PC-9 (cell line): ENCODE measurements at places on chromosomes 7 and 10. TPM values are rescaled to one million over a fixed set of nuclear protein-coding genes. Genes with fewer than 3 reads are reported as not detected.

The PSAP gene
- 683 and 1,027 TPM in 2 replicates for total RNA-seq

- DNase-seq: no peak
Observed at GRCh38 chr10:76711222-76711997, 926.2 kb downstream of the KCNMA1 start.

DNA sequence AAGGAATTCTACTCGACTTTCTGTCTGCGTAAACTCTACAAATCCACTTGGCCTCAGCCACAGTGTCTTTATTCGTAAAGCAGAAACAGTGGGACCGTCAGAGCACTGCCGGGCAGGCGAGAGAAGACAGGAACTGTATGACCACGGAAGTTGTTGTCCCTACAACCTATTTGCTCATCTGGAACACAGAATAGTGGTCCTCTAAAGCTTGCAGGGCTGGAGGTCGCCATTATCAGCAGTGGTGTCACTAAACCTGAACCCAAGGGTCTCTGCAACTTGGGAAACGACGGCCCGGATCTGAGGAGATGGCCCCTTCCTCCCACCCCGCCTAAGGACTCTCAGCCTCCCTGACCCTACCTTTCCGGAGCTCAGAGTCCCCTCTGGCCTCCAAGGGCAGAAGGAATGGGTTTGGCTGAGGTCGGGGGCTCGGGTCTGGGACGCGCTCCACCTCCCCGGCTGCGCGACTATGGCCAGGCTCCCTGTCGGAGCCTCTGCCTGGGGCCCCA, 442 bp downstream of the STYXL1 start:
- DNase-seq: no peak

GRCh38 chr7:18019555-18019954, 8.1 kb downstream of the PRPS1L1 start:
- no peak for DNase-seq

DNA sequence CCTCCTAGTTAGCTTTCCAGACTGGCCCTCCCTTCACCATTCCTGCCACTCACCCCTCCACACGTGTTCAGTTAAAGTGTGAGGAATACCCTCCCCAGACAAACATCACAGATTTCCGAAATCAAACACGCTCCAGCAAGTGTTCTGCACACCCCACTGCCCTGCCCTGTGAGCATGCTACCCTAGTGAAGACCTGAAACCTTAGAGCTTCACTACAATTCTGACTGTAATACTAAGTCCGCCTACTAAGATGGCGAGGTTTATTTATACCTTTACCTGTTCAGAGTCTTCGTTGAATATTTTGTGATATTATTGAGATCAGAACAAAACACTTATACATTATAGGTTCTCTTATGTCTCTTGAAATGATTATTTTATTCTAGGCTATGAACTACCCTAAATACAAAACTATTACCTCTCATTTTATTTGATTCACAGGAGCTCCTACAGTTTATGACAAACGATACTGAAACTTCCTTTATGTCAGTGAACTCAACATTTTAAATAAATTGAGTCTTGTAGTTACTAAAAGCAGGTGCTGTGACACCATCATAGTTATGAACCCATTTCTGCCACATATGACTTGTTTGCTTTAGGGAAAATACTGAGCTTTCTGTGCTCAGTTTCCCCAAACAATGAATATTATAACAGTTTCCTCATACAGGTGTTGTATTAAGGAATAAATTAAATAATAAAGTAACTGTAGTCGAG, 8.6 kb downstream of the SCIN start:
- DNase-seq: no peak

DNA sequence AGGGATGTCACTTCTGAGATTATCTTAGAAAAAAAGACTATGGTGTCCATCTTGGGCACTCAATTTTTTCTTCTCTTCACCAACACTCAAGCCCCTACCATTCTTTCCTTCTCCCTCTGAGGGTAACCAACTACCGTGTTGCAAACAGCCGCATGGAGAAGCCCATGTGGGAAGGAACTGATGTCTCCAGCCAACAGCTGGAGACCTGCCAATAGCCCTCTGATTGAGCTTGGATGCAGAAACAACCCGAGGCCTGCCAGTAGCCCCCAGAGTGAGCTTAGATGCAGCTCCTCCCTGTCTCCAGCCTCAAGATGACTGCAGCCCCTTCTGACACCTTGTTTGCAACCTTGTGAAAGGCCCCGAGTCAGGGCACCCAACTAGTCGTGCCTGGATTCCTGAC, 36.4 kb upstream of the CHCHD3 start:
- no peak for DNase-seq

- no peak for DNase-seq
Observed at GRCh38 chr7:128867842-128868623, 5.4 kb downstream of the ATP6V1F start.

GRCh38 chr10:123990889-123991288, 99.3 kb upstream of the CPXM2 start:
- no peak for DNase-seq

DNA sequence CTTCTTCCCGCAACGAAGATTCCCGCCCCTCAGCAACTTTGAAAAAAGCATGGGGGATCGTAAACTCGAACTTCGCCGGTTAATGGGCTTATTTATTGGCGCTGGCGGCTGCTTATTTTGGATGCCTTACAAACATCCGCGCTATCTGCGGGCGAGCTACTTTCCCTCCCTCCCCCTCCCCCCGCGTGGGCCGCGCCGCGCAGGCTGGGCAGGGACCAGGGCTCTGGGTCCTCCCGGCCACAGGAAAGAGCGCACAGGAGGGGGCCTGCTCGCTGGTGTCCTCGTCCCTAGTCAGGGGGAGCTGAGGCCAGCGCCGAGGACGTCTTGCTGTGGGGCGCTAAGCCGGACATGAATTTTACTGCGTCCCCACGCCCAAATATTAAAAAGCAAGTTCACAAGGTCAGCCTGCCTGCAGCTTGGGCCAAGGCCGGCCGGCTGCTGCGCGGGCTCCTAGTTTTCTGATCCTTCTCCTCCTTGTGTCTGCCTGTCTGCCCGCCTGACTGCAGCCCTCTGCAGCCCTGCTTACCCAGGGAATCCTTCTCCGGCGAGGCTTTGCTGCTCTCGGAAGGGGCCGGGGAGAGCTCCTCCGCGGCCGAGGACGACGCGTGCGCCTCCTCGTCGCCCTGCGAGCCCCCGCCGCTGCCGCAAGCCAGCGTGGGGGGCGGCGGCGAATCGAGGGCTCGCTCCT, 1.2 kb downstream of the HOXA10 start:
- no peak for DNase-seq

- peak; percentile 37 for DNase-seq
Observed at GRCh38 chr7:32204361-32205018, 134.3 kb upstream of the PDE1C start.

- DNase-seq: no peak
Observed at GRCh38 chr7:28623105-28623730, 210.9 kb downstream of the CREB5 start.

GRCh38 chr7:150580638-150581394, 13.6 kb downstream of the GIMAP4 start:
- DNase-seq: no peak
